Activated CD8-positive, alpha-beta memory T cell treated with anti-CD3 and anti-CD28 coated beads, Interleukin-2, amount 50 U/mL, for 48 hours (primary cell): ENCODE measurements at places on chromosomes 5 and 9.

- DNase-seq, result peak; percentile 68
These were observed 77.5 kb downstream of the RXRA start for GRCh38 chr9:134403682-134404301.

- DNase-seq, result no peak
These were observed 545.8 kb upstream of the ARRDC3 start for GRCh38 chr5:91928754-91929521.

DNA sequence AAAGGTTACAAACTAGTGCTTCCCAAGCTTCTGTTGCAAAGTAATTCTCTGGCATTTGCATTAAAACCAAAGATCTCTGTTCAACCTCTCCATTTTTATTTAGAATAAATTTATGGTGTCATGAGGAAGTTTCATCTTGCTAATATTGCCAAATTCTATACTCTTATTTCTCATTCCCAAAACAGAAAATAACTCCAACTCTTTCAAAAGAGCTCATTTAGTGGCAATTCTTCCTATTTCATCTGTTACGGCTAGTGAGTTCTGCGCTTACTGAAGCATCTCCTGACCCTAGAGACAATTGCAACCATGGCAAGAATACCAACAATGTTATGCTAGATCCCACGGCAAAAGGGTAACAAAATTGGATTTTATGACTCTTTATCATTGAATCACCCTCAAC, 97.0 kb downstream of the HINT1 start:
- no peak for DNase-seq

DNA sequence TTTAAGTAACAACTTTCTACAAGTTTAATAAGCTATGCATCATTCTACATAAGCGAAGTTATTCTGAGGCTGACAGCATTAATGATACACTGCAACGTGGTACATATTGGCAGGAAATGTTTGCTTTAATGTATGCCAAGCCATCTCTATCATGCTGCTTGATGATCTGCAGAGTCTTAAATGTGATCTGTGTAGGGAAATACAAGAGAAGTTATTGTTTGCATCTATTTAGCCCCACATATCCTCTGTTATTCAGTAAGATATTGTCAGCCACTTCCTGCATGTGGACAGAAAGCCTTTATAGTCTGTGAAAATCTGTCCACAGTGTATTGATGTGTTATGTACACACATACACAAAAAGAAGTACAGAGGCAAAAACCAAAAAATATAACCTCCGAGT, 193.1 kb upstream of the FREM1 start:
- no peak for DNase-seq

GRCh38 chr5:1910861-1911772, 28.4 kb upstream of the IRX4 start:
- DNase-seq, result no peak

DNA sequence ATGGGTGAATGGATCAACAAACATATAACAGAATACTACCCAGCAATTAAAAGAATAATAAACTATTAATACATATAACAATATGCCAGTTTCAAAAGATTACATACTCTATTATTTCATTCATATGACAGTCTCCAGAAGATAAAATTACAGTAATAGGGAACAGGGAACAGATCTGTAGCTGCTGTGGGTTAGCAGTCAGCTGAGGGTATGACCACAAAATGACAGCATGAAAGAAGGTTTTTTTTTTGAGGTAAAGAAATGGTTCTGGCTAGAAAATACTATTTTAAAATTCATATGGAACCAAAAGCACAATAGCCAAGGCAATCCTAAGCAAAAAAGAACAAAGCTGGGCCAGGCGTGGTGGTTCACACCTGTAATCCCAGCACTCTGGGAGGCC, 73.0 kb upstream of the NR5A1 start:
- no peak for DNase-seq

GRCh38 chr5:132238901-132239500, 11.3 kb upstream of the P4HA2 start:
- DNase-seq, result peak; percentile 40

GRCh38 chr5:370959-371810, 49.7 kb downstream of the AHRR start:
- DNase-seq, result peak; percentile 60

DNA sequence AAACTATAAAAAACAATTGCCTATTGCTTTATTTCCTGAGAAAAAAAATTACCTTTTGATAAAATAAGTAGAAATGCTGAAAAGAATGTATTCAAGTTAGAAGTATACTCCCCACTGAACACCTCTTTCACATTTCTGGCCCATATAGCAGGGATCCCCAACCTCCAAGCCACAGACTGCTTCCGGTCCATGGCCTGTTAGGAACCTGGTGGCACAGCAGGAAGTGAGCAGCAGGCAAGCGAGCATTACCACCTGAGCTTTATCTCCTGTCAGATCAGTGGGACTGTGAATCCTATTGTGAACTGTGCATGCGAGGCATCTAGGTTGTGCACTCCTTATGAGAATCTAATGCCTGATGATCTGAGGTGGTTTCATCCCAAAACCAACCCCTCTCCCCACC, 563.9 kb downstream of the RAB3C start:
- no peak for DNase-seq

DNA sequence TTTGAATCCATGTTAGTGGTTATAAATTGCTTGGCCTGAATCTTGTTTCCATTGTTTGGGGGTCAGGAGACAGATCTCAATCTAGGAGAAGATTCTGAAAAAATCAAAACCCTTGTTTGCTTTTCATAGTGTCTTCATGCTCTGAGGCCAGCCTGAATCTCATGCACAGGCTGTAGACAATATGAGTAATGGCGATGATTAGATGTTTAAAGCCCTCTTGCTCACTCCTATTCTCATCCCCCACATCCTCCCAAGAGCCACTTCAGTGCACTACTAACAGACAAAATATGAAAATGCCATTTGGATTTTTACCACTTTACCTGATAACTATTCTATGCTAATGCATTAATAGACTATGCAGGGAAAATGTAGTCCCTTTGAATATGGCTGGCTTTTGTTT, 129.4 kb downstream of the NUDT12 start:
- no peak for DNase-seq

GRCh38 chr5:101425339-101425859, 522.3 kb upstream of the ST8SIA4 start:
- DNase-seq, result no peak

GRCh38 chr5:94388773-94389514, 229.5 kb downstream of the KIAA0825 start:
- no peak for DNase-seq

DNA sequence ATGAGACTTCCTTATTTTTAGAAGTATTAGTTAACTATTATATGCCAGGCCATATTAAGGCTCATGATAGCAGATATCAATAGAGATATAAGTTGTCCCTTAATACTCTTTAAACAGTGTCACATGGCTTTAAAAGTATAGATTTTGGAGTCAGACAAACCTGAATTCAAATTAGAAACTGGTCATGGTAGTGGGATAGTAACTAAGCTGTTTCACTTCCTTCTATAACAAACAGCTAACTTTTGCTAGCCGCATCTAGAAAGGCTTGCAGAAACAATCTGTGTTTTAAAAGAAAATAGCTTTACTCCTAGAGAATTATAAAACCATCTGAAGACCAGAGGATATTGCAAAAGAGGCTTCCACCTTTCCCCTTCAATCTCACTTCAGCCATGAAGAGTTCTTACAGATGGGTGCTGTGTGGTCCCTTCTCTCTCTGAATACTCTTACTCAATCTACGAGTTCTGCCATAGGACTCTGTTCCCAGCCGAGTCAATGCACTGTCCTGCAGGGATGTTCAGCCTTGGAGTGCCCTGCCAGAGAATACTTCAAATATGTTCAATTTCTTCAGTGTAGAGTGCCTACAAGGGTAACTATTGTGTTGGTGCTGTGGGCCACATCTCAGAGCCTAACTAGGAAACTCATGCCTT, 810.2 kb downstream of the EFNA5 start:
- no peak for DNase-seq

DNA sequence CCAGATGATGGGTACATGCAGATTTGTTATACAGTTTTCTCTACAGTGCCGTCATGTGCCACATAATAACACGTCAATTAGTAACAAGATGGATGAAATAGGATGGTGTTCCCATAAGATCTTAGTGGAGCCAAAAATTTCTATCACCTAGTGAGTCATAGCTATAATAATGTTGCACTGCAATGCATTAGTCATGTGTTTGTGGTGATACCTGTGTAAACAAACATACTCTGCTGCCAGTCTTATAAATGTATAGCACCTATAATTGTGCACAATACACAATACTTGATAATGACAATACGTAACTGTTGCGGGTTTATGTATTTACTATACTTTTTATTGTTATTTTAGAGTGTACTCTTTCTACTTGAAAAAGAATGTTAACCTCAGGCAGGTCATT, 865.4 kb downstream of the MAT2B start:
- no peak for DNase-seq

GRCh38 chr9:75914002-75914401, 23.5 kb downstream of the PCSK5 start:
- no peak for DNase-seq

- no peak for DNase-seq
These were observed 918.9 kb downstream of the DTWD2 start for GRCh38 chr5:118069452-118069851.

DNA sequence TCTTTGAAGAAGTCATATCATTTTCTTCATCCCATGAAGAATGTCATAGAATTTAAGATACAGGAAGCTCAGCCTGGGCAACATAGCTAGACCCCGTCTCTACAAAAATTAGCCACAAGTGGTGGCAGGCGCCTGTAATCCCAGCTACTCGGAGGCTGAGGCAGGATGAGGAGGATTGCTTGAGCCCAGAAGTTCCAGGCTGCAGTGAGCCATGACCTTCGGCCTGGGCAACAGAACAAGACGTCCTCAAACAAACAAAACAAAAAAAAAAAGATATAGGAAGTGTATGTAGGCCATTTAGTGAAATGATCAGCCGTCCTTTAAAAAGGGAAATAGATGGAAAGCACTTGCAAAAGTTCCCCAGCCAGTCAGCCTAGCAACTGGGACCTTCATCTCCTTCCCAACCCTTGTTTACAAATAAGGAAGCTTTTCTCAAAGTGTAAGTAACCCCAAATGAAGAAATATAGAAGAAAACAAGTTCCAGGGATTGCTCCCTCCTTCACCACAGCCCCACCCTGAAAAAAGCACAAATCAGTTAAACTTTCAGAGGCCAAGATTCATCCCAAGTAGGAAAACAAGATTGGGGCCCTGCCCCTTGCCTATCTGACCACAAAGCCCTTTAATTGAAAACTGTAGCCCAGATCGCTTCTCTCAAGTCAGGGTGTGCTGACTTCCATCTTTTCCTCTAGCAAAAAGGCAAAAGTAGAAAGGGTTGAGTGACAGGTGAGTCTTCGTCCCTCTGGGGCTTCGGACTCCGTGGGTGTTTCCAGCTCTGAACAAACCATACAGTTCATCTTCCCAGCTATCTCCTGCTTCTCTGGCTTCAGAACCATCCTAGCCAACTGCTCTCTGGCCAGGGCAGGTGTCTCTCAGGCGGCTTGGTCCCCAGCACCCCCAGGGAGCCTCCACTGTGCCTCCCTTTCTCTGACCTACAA, 1.2 kb downstream of the SLC31A2 start:
- DNase-seq, result peak; percentile 39

- DNase-seq, result no peak
These were observed 57.9 kb downstream of the TEX10 start for GRCh38 chr9:100294806-100295205.
